ENCODE measurements at places on chromosomes 7 and 10.

DNA sequence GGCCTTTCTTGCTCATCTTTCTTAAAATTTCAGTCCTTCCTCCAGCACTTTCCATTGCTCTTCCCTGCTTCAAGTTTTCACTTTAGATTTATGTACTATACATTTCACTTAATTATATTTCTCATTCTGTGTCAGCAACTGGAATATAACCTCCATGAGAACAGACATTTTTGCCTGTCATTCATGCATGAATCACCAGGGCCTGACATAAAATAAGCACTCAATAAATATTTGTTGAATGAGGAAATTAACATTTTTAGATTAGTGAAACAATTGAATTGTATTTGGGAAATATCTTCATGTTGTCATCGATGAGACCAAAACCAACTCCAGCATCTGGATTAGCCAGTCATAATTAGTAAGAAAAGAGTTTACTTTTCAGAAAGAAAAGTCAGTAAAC lies 6.1 kb downstream of the SAMD9L start:
- DNase-seq = no peak

DNA sequence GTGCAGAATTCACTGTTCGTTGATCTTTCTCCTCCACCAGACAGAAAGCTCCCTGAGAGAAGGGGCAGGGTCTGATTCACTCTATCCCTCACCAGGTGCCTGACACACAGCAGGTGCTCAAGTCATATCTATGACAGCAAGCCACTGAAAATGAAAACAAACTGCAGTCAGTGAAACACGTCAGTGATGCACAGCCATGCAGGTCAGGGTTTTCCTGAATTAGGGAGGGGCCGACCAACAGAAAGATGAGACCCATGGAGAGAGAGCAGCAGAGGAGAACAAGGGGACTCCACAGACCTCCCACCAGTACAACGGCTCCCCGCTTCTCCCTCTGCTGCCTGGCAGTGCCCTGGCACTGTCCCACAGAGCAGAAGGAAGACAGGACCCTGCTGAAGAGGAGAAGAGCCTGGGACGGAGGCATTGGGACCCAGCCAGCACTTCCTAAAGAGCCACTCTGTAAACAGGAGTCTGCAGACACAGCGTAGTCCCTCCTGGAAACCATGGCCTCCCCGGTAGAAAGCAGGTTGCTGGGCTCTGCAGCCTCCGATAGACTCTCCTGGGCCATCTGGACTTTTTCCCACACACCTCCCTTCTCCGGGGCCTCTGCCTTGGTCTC lies 50.3 kb downstream of the FAM53B start:
- no peak for DNase-seq

- no peak for DNase-seq
Measured at GRCh38 chr7:140197938-140198337, 21.2 kb upstream of the KDM7A start.

- DNase-seq = no peak
Measured at GRCh38 chr7:71560354-71560995, 428.5 kb downstream of the GALNT17 start.

DNA sequence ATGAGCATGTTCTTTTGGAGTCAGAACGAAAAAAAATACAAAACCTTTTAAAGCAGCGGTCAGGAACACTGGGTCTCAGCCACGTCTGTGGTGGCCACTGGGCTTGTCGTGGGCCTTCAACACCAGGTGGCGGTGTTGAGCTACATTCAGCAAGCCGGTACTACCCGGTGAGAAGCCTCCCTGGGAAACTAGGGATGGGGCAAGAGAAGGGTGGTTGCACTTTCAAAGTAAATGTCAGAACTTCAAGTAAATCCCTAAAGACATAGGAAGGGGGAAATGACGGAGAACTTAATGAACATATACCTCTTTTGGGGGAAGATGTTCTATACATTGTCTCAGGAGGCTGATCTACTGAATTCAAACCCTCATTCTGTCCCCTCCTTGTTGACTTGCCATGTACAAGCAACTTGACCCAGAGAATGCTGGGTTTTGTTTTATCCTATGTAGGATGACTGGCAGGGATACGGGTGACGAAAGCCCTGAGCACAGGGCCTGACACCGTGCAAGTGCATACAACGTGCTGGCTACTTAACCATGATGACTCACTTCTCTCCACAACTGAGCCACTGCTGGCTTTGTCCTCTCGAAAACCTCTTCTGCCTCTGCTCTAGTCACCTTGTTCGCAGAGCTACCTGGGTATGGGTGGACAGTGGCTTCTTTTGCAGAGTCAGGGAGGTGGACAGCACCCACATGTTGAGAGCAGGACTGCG lies 49.0 kb upstream of the BAMBI start:
- DNase-seq = peak; percentile 50

DNA sequence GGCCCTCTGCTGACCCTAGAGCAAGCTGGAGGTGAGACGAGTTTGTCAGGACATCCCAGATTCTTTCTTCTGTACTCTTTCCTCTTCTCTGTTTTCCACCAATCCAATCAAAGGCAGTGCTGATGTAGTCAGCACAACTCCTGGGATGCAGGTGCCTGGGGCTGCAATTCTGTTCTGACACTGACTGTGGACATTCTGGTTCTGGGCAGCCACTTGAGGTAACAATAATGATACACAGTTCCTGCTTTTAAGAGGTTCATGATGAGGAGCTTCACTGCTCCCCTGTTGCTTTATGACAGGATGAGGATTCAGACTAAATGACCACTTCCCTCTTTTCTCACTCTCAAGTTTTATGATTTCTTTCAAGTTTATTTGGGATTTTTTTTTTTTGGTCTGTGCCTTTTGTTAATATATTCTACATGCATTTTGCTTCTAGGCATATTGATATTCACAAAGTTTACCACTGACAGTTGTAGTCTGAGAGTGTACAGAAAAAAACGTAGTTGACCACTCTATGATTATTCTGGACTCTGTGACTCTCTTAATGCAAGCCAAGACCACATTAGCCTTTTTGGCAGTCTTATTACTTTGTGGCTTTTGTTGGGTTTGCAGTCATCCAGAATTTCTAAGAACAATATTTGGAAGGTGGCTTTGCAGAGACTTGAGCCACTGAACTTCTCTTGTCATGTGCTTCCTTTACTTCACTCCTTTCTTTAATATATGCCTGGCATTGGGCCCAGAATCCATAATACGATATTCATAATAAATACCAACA lies 247.6 kb downstream of the AUTS2 start:
- DNase-seq = no peak

GRCh38 chr7:44693641-44694313 lies 54.9 kb upstream of the ZMIZ2 start:
- no peak for DNase-seq

DNA sequence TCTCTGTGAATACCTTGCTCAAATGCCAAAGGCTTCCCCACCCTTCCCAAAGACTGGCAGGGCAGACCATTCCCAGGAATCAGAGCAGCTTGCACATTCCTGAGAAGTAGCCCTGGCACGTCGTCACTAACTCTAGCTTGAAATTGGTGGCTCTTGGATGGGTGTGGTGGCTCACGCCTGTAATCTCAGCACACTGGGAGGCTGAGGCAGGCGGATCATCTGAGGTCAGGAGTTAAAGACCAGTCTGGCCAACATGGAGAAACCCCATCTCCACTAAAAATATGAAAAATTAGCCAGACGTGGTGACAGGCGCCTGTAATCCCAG lies 108.2 kb upstream of the MPP7 start:
- DNase-seq = no peak

- DNase-seq = no peak
Measured at GRCh38 chr10:3747248-3747960, 37.6 kb downstream of the KLF6 start.

DNA sequence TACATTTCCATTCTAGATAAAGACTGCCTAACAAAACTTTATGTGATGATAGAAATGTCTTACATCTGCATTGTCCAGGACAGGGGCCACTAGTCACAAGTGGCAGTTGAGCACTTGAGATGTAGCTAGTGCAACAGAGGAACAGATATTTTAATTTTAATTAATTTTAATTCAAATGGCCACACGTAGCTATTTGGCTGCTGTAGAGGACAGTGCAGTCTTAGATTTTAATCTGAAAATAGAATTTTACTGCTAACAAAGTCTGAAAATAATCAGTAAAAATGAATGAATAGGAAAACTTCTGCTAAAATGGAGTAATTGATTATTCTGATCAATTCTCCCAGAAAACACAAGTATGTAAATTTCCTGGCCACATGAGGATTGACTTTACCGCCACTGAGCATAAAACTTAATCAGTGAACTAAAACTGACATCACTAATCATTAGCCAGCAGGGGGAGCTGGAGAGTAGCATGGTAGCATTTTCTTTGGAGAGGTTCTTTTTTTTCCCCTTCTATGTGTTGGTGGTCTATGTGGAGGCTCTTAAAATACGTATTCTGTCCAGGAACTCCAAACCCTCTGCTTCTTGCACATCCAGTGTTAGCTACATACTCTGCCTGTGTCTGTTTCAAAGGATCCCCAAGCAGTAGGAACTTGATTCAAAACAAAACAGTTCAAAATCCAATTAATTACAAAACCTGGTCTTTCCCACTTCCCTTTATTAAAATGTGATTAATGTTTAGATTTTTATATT lies 52.1 kb downstream of the TSPAN12 start:
- peak; percentile 68 for DNase-seq

- DNase-seq = peak; percentile 76
Measured at GRCh38 chr10:13347500-13348156, 465 bp downstream of the SEPHS1 start.

- DNase-seq = no peak
Measured at GRCh38 chr7:50446542-50446960, 3.6 kb downstream of the FIGNL1 start.

- DNase-seq = peak; percentile 81
Measured at GRCh38 chr7:2019711-2020511, 212.8 kb downstream of the MAD1L1 start.

DNA sequence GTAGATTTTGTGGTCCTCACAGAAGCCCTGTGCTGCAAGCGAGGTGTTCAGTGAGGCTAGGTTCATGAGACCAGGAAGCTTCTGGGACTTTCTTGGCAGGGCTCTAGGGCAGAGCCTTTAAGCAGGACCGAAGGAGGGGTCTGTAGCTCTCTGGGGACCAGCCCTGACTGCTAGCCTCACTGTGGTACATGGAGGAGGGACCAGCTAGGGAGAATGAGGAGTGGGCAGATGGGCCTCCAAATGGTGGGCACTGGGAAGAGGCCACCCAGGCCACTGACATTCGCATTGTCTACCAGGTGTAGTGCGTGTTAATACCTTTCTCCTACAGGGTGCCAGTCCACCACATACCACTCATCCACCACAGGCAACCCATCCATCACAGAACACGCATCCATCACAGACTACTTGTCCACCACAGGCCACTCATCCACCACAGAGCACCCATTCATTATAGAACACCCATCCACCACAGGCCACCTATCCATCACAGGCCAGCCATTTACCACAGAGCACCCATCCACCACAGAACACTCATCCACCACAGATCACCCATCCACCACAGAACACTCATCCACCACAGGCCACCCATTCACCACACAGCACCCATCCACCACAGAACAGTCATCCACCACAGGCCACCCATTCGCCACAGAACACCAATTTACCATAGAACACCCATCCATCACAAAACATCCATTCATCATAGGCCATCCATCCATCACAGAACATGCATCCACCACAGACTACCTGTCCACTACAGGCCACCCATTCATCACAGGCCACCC lies 31.6 kb upstream of the ZNF488 start:
- DNase-seq = no peak

DNA sequence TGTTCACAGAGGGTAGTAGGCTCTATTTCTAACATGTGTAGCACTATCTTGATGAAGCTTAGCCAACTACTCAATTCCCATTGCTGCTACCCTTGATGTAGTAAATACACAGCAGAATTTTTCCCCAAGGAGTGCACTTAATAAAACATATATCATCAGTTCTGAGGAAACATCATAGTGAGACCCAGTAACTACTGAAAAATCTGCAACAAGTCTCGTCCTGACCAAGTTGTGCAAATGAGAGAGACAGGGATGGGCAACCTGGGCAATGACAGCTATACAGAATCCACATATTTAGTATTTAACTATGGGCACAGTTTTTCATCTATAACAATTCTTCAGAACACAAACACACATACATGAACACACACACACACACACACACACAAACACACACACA lies 1073.8 kb upstream of the SORCS1 start:
- DNase-seq = no peak
